Activated effector memory CD4-positive, alpha-beta T cell treated with anti-CD3 and anti-CD28 coated beads, Interleukin-2, amount 50 U/mL, for 16 hours (primary cell): ENCODE measurements at places on chromosomes 5 and 9.

DNA sequence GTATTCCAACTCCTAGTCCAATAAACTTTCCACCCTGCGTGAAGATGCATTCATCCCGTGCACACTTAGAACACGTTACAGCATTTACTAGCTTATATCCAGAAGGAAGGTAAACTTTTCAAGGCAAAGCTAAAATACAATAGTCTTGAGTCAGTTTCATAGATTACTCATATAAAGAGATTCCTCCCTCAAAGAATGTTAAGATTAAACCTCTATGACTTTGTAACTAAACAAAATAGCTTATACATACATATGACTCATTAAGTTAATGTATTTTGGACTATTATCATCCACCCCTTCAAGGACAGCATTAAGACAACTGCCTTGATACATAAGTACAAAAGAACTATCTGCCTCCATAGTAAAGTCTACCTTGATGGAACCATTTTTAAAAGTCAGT, 36.1 kb downstream of the TLE1 start:
- no peak for DNase-seq

DNA sequence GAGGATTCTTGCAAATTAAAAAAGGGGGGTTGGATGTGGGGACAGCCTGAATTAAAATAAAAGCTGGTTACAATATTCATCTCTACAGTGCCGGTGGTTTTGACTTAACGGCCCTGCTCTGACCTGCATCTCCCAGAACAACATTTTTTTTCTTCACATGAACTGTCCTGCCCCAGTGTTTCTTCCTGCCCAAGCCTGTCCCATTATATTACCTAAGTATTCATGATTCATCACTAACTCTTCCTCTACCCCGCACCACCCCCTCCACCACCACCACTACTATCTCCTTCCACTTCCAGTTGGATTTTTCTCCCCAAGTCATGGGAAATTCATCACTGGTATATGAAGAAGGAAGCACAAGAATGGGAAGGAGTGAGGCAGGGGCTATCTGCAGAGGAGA, 90.1 kb downstream of the ZFAND5 start:
- no peak for DNase-seq

DNA sequence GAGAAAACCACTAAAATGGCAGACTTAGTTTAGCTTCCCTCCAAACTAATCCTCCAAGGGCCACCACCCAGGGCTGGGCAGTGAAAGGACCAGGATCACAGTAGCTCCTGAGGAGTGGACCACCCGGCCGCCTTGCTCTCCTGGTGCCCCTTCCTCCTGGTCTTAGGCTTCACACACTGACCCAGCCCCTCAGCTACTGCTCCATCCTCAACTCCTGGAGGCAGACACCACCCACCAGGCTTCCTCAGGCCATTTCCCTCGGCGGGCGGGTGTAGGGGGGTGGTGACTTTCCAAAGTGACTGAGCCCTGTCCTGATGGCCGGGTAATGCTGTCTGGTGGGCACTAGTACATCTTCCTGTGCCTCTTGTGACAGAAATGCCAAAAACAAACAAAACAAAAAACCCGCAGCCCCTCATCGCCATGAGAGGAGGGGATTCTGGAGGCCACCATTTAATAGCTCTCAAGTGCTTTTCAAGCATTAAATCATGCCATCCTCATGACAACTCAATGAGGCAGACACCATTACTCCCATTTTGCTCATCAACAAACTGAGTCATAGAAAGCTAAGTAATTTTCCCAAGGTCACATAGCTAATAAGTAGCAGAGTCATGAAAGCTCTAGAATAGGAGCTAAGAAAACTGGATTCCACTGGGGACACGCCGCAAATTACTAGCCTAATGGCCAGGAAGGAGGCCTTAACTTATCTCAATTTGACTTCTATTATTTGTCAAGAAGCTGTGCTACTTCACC, 91.3 kb upstream of the LRRTM2 start:
- peak; percentile 48 for DNase-seq

- peak; percentile 68 for DNase-seq
Observed at GRCh38 chr5:87020099-87020934, 247.4 kb upstream of the RASA1 start.

GRCh38 chr9:98191181-98191608, 1.2 kb downstream of the CORO2A start:
- DNase-seq = no peak

- no peak for DNase-seq
Observed at GRCh38 chr5:127299678-127300077, 9.1 kb downstream of the MEGF10 start.

- peak; percentile 98 for DNase-seq
Observed at GRCh38 chr9:120868676-120869359, 8.2 kb downstream of the PHF19 start.

DNA sequence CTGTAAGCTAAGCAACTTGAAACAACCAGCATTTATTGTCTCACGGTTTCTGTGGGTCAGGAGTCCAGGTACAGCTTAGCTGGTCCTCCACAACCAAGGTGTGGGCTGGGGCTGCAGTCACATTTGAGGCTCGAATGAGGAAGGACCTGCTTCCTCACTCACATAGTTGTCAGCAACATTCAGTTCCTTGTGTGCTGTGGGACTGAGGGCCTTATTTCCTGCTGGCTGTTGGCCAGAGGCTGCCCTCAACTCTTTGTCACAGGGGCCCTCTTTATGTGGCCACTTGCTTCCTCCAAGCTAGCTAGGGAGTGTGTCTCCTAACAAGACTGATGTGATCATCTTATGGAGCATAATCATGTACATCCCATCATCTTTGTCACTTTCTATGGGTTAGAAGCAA, 29.2 kb upstream of the SEMA4D start:
- DNase-seq = peak; percentile 57

DNA sequence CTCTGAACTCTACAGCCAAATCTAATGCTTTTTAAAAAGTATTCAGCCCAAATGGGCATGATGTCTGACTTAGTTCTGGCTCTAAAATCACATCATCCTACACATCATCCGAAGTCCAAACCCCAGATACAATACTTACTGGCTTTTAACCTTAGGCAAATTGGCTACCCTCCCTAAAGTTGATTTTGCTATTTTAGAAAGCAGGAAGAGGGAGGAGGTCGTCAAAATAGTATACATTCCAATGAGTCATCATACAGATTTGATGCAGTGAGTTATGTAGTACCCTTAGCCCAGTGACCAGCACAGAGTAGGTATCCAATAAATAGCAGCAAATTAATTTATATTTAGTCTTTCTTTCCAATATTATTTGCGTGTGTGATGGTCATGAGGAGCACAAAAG, 582.0 kb upstream of the TUSC1 start:
- DNase-seq = no peak

- DNase-seq = no peak
Observed at GRCh38 chr9:119117409-119117808, 251.8 kb downstream of the BRINP1 start.

DNA sequence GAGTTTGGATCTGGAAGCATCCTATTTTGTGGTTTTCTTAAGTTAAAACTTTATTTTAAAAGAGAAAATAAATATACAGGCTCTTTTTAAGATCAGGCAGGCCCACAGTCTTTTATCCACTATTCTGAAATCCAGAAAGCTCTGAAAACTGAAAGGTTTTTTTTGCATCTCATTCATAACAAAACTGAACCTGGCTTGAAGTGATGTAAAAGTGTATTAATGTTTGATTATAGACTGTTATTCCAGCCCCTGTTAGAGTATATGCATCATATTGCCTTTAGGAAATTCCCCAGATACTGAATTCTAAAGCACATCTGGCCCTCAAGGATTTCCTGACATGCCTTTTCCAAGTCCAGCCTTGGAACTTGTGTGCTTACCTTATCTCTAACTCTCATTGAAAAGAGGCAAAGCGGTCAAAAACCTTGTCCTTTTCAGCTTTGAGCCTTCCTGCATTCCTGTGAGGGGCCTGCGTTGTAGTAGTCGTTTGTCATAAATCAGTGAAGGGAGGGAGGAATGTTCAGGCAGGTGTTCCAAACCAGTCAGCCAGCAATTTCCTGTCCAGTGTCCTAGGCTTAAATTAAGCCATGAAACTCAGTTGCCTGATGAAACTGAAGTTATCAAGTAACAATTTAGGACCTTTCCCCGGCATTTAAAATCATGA, 110.4 kb downstream of the TLE4 start:
- no peak for DNase-seq

GRCh38 chr9:35675204-35675603, 1.5 kb downstream of the CA9 start:
- DNase-seq = no peak

DNA sequence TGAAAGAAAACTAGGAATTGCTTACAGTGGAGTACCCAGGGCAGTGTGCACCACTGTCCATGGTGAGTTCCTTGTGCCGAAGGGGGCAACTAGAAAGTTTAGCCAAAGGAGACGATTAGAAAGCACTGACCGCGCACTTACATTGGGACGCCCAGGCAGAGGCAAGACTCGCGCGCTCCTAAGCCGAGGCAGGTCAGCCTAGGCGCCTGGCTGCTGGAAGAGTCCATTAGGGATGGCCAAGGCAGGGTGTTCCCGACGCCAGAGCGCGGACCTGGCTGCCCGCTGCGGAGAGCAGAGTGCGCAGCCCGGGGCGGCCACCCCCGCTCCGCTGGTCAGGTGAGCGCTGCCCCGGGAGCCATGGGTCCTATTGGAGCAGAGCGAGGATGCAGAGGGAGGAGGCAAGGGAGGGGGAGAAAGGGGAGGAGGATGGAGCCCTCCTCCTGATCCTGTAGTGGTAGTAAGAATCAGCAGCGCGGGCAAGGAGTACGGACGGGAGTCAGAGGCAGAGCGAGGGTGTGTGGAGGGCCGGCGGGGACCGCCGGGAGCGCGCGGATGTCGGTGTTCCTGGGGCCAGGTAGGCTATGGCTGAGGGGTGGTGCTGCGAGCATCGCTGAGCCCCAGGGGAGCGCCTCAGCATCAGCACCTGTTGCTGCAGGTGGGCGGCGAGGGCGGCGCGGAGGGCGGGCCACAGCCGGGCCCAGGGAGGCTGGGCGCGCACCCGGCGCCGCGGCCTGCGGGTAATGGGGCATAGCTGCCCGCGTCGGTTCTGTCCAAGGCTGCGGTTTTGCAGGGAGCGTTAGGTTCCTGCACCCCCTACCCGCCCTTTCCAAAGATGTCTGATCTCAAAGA, at the start of gene ADGRV1:
Gene ADGRV1, plus strand, starts transcription at position 454 of the 849 bp plus-strand sequence. Its CDS starts 99 bp downstream, at position 553.
- no peak for DNase-seq

DNA sequence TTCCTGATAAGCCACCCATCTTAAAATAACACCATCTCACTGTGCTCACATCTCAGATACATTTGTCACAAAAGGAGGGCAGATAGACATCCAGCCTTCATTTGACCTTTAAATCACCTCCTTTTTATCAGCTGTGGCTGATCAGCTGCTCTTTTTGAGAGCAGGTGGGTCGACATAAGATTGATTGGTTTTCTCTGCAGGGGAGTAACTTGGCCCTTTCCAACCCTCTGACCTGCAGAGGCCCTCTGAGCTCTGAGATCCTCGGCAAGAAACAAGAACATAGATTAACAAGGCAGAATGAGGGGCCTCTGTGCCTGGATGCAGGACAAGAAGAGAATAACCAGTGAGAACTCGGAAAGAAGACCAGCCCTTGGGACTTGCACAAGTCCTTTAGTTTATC, 33.5 kb upstream of the GLRA1 start:
- DNase-seq = no peak

GRCh38 chr9:4280605-4281004, 19.3 kb downstream of the GLIS3 start:
- DNase-seq = no peak

DNA sequence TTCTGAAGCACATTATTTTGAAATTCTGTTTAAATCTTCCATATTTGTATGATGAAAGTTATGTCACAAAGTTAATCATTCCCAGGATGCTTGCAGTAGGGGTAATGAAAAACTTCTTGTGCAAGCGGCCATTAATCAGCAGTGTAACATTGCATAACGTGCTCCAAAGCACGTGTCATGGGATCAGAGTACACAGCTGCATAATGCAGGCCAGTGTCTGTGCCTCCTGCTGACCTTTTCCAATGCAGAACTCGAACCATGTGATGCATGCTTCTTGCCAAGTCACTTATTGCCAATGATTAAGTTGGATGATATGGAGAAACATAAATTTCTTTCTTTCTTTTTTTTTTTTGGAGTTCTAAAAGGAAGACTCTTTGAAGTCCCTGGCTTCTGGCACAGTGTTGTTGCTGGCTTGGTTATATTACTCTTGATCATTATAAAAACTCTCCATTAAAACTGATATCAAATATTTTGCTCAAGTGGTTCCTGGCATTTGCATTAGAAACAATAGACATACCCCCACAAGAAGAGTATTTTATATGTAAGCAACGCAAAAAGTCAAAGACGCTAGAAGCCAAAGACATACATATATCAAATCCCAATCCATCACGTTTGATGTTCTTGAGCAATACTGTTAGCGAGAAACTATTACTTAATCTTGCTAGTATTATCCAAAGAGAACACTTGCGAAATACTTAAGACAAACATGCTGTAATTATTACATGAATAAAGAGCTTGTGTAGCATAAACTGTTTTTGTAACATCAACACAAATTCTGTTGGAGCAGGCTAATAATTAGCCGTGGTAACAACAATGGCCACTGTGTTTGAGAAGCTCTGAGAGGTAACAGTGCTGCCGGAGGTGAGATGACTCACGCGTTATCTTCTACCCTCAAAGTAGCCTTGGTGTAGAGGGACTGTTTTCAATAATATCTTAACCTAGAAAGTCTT, 164.2 kb downstream of the AUH start:
- no peak for DNase-seq

DNA sequence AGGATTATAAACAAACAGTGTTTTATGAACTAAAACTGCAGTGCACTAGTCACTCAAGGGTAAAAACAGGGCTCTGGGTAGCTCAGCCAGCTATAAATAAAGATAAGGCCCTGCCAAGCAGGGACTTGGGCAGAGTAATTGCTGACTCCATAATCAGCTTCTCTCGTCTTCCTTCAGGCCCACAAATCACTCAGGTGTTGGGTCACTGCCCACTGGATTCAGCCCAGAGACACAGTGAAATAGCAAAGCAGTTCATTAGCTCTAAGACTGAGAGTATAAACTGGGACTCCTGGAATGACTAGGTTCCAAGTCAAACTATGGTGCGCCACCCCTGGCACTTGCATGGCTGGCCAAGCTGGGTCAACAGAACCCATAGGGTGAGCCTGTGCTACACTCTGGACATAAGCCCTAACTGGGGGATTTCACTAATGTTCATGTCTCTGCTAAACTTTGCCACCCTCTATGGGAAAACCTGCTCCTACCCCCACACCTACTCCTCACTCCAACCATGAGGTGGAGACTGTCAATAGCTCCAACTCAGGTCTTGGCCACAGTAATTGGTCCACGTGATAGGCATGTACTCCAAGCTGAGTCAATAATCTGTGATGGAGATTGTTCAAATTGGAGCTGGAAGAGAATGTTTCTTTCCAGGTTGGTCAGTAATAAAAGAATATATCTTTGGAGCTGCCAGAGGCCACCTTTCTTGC, 158.5 kb downstream of the SLIT3 start:
- no peak for DNase-seq

DNA sequence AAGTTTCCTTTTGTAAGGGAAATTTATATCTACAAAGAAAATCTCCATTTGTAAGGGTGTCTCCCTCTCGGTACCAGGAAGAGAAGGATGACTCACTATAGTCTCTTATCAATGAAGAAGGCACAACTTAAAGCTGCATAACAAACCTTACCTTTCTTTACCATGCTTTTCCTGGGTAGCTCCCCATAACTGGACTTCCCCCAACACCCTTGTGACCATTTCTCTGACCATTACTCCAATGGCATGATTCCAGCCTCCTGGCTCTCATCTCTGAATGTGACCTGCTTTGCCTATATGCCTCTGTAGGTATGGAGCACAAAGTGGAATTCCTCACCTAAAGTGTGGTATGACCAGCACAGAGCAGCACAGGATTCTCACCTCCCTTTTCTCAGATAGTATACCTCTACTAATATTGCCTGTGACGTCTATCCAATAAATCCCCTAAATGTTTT, 62.8 kb downstream of the GNA14 start:
- no peak for DNase-seq
